ENCODE measurements at places on chromosomes 3 and 15.

DNA sequence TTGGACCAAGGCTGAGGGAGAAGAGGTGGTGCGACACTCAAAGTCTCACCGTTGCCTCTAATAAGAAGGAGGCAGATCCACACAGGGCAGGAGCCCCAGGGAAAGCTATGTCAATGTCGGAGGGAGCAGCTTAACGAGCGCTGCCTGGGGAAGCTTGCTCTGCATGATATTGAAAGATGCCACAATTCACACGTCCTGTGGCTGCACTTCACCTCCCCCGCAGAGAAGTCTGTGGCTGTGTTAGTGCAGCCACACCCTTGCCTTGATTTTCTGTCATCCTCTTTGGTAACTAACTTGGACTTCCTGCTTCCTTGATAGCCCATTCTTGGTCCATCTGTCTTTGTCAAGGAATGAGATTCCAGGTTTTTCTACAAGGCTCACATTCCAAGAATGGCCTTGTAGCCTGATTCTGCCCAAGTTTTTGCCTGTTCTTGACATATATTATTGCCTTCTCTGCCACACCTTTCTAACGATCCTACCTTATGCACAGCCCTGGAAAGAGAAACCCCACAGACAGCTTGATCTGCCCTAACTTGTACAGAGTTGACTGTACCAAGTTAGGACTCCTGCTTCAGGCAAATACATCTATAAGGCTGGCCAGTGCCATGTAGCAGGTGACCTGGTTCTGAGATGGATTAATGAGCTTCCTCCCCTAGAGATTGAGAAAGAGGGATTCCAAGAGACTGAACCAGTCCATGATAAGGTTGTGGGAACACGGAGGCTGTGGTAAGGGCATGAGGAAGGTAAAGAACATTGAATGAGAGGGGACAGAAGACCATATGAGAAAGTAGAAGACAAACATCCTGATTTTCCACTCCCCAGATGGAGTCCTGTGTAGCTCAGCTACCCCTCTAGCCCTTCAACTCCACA, 153.0 kb upstream of the WNT5A start:
- DNase-seq: no peak

DNA sequence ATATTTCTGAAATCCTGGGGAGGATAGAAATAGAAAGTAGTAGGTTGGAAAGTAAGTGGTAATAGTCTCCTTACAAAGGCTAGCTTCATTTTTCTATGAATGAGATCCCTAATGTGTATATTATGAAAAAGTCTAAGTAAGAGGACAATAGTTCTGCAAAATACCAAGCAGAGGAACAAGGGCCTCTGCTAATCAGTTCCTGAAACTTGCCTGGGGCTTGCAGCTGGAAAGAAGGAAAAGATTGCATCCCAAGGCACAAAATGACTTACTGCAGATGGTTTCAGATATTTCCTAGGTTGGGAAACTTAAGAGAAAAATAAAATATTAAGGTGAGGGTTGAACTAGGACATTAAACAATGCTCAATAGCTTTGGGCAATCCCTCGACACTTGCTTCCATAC, 293.6 kb downstream of the GAP43 start:
- no peak for DNase-seq

GRCh38 chr3:129531699-129532098, 3.3 kb downstream of the RHO start:
- DNase-seq: no peak

- no peak for DNase-seq
Measured at GRCh38 chr3:24339266-24339825, 155.3 kb downstream of the THRB start.

- DNase-seq: peak; percentile 82
Measured at GRCh38 chr15:63339006-63339766, 42.5 kb downstream of the CA12 start.

GRCh38 chr3:97860364-97860763, 38.6 kb downstream of the CRYBG3 start:
- DNase-seq: peak; percentile 11

- DNase-seq: no peak
Measured at GRCh38 chr3:46386205-46386604, 15.5 kb downstream of the CCR5 start.

GRCh38 chr3:146626403-146627122, 21.4 kb upstream of the PLSCR5 start:
- no peak for DNase-seq

DNA sequence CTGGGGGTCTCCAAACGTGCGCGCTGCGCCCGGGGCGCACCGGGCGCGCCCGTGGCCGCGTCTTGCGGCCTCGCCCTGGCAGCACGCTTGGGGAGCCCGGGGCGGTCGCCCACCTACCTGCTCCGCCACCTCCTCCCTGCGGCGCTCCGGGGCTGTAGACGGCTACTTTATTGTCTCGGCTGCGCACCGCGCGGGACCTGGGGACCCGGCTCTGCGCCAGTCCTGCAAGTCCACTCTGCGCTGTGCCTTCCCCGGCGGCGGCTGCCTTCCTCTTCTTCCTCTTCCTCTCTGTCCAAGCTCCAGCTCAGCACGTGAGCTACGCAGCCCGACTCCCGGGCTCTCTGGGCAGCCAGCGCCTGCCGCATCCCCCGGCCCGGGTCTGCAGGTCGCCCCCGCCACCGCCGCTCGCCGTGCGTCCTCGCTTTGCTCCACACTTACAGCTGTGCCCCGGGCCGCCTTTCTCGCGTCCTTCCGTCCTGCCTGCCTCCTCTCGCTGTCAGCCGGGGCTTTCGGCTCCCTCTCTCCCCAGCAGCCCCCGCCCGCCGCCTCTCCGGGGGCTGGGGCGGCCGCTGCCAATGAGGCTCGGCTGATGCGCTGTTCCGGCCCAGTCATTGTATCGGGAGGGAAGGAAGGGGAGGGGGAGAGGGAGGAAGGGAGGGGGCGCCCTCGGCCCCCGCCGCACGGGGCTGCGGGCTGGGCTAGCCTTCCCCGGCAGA, 156.4 kb upstream of the FRMD4B start:
- DNase-seq: peak; percentile 93

DNA sequence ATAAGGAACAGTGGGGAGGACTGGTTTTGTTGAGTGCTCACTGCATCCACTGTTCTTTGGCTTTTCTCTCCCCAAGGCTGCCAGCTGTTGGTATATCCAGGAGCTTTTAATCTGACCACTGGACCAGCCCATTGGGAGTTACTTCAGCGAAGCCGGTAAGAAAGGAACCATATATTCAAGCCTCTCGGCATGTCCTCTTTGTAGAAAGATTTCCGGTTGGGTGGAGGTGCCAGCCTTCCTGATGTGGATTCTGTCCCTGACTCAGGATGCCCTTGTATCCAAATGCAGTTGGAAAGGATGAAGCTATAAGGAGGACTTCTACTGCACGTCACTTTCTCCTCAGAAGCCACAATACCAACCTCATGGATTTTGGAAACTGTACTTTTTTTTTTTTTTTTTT, 14.2 kb downstream of the NIT2 start:
- DNase-seq: no peak

- peak; percentile 20 for DNase-seq
Measured at GRCh38 chr3:86990734-86991481, at the start of gene VGLL3. Gene VGLL3, minus strand, starts transcription at chr3:86991149. Its CDS starts 406 bp downstream, at chr3:86990743.

DNA sequence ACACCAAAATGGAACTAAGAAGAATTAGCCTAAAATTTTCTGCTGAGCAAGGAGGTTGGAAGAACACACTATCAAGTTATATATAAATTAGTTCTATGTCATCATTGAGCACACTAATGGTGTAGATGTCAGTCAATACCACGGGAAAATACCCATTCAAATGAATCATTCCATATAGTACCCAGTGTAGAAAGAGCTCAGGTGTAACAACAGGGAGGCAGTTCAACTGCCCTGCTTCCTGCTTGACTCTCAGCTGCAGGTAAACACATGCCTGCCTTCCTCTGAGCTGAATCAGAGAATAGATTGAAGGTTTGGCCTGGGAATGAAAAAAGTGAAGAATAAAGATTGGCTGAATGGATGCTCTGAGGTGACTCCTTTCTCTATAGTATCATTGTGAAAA, 1088.0 kb downstream of the AGBL1 start:
- DNase-seq: no peak

DNA sequence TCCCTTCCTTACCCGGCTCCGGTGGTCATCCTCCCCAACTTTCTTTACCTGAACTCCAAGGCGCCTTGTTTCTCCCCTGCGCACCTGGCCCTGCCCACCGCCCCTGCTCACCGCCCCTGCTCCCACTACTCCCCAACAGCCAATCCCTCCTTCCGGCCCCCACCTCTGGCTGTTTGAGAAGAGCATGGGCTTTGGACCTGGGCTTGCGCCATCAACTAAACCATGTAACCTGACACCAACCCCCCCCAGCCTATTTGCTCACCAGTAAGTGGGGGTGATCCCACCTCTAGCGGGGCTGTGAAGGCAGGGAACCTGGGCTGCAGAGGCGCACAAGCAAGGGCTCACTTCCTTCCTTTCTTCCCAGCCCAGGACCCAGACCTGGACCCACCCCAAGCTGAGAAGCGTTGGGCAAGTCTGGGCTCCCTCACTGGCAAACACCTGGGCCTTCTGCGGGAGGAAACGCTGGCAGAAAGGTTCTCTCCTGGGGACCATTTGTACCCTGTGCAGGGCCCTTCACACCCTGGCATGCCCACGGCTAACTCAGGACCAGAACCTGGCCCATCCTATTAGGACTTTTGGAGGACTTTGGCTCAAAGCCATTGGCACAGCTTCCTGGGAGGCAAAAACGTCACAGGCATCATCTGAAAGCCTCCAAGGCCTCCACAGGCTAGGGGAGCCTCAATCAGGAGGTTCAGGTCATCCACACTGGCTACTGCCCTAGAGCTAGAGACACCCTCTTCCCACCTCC, at the start of gene PLXNB1:
Gene PLXNB1, minus strand, starts transcription at position 127 of the 748 bp plus-strand sequence. CDS start 5,475 bp downstream, outside the sequence.
- DNase-seq: no peak

DNA sequence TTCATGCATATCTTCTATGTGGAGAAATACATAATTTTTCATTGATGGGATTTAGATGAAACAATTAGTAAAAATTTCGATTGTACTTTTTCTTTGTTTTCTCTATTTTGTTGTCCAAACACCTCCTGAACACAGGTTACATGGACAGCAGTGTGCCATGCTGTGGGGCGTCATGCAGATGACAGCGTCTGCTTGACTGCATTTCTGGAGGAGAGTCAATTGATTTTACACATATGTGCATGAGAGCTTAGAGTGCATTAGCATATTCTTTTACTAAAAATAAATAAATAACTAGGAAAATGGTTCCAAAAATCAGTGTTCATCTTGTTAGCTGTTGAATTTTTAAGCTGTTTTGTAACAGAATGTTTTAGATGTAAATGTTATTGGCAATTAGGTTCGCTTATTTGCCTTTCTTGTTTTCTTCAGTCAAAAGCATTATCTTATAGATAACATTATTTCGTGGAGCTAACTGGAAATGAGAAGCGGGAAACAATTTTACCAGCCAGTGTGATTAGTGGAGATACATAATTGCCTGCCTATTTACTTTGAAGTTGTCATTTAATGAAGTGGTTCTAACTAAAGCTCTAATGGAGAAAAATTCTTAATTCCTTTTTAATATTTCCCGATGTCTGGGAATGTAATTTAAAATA, 82.7 kb upstream of the VGLL3 start:
- DNase-seq: no peak

DNA sequence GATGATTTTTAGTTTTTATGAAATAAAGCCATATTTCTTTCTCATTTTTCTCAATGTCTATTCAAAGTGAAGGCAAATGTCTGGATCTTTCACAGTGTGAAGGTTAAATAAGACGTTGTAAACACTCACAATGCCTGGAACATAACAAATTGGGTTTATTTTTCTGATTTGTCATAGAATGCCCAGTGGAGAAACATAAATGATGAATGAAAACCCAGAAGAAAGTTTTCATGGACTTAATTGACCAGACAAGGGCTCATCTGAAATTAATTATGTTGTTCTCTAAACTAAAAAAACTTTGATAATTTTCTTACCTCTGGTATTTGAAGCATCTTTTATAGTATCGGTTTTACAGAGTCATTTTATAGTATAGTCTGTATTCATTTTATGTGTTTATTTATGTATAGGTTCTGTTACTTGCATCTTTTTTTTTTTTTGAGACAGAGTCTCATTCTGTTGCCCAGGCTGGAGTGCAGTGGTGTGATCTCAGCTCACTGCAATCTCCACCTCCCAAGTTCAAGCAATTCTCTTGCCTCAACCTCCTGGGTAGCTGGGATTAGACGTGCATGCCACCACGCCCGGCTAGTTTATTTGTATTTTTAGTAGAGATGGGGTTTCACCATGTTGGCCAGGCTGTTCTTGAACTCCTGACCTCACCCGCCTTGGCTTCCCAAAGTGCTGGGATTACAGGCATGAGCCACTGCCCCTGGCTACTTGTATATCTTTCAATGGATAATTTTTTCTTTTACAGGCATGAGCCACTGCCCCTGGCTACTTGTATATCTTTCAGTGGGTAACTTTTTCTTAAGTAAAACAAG, 15.1 kb upstream of the BNIP2 start:
- no peak for DNase-seq

GRCh38 chr3:47503033-47503432, 10.5 kb downstream of the ELP6 start:
- DNase-seq: no peak

GRCh38 chr3:119301662-119302061, 7.5 kb downstream of the ARHGAP31 start:
- peak; percentile 12 for DNase-seq

DNA sequence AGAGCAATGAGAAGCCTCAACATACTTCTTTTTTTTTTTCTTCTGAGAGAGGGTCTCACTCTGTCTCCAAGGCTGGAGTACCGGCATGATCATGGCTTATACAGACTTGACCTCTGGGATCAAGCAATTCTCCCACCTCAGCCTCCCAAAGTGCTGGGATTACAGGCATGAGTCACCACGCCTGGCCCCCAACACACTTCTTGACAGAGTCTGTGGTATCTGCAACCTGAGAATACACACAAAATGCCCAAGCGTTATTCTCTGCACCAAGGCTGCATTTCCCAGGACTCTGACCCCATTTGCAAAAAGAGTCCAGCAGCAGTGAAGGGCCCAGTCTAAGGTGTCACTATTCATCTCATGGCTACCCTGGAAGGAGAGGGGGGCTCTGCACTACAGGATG, 42.7 kb upstream of the BLM start:
- DNase-seq: no peak

DNA sequence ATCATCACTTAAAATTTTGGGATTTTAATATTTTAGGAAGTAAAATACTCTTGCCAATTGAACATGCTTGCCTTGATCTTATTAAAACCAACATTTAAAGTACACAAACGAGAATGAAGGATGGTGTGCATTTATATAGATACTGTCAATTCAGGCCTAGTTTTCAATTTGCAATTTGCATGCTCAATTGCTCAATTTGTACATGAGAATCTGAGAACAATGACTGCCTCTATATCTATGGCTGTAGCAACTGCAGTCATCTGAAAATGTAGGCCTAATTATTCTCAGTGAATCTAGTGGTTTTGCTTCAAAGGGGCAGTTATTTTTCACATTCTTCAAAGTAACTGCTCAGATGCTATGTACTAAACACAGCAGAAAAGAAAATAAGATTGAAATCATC, 18.8 kb downstream of the ZBBX start:
- DNase-seq: no peak

DNA sequence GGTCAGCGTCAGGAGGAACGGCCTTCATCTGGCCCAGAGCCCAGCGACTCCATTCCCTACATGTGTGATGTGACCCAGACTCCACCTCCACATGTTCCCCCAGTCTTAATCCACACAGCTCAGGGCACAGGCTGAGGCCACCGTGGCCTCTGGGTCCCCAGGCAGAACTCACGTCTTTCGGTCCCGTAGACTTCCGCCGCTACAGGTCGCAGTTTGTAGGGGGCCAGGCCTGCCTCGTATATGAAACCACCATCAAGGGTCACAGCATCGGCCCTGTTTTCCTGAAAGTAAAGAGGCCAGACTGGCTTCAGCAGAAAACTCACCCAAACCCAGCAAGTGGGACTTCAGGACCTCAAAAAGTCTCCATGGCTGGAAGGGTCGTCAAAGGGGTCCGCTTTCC, 8.6 kb downstream of the LTF start:
- no peak for DNase-seq

GRCh38 chr3:188868803-188869202, 303.0 kb upstream of the TPRG1 start:
- no peak for DNase-seq

All from putamen (tissue), 1 donor.